GM12865 (cell line): ENCODE measurements at places on chromosomes 13 and 19.

DNA sequence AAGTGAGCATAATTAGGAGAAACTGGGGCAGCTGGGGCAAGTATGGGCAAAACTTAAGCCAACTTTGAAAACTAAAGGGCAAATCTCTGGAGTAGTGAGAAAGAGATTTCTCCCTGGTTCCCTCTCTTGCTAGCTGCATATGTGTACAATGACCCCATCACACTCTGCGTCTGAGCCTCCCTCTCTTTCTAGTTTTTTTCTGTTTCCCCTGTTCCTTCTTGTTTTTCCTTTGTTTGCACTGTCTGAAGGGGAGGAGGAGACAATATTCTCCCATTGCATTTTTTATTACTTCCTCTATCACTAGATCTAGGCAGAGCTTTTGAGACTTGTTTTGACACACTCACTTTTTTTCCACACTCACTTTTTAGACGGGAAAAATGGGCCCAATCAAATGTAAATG is 11.2 kb upstream of the CLDN10 start:
- DNase-seq, result no peak

DNA sequence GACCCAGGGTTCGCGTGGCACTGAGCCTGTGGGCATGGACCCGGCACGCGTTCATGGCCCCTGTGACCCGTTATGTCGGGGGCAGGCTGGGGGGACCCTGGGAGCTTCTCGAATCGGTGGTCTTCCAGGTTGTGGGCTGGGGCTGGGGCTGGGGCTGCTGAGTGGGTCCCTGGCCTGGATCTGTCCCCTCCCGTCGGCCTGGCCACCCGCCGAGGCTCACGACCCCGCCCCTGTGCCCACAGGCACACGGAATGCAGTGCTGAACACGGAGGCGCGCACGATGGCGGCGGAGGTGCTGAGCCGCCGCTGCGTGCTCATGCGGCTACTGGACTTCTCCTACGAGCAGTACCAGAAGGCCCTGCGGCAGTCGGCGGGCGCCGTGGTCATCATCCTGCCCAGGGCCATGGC is 6.5 kb downstream of the NCLN start:
- DNase-seq, result no peak

DNA sequence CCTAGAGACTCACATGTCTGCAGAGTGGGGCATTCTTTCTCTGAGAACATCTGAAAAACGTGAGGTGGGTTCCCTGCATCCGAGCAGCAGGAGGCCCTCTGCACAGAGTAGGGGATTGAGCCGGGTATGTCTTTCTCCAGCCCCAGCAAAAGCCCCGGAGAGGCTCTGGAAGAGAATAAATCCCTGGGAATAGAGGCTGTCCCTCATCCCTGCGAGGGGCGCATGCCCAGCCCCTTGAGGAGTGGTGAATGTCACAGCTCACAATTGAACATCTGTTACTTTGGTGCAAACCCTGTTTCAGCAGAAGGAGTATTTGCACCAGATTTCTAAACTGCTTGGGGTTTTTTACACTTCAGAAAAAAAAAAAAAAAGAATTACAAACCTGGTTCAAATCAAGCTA is 164.6 kb downstream of the FGF14 start:
- no peak for DNase-seq

DNA sequence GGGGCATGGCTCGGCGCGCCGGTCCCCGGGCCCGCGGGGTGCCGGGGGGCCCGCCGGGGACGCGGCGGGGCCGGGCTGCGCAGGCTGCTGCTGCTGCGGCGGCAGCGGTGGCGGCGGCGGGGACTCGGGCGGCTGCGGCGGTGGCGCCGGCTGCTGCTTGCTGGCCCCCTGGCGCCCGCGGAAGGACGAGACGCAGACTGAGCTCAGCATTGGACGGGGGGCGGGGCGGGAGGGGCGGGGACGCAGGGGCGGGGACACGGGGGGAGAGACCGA is 368 bp downstream of the KCNC3 start:
- no peak for DNase-seq

GRCh38 chr13:29457299-29457698 is 138.2 kb downstream of the SLC7A1 start:
- no peak for DNase-seq

DNA sequence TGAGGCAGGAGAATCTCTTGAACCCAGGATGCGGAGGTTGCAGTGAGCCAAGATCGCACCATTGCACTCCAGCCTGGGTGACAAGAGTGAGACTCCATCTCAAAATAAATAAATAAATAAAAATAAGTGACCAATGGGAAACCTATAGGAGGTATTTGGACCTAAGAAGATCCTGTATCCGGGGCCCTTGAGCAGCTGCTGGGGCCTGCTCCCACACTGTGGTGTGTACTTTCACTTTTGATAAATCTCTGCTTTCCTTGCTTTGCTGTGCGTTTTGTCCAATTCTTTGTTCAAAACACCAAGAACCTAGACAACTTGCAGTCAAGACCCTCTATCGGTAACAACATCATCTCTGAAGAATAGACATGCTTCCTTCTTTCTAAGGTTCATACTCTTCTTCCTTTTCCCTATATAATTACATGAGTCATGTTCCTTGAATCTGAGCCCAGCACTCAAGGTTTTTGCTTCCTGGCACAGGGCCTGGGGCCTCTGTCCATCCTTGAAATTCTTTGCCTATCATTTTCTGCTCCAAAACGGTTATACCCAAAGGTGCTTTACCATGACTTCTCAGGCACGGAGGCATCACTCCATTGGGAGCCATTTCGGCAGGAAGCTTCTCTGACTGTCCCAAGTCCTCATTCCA is 14.2 kb upstream of the PNMA8C start:
- DNase-seq, result no peak

- no peak for DNase-seq
Measured at GRCh38 chr13:109756778-109757177, 29.6 kb downstream of the IRS2 start.

- no peak for DNase-seq
Measured at GRCh38 chr19:1609680-1610474, 4.6 kb upstream of the UQCR11 start.

GRCh38 chr13:71242201-71242600 is 624.8 kb downstream of the DACH1 start:
- DNase-seq, result no peak
